Epithelial cell of prostate (primary cell): ENCODE measurements at places on chromosomes 12 and 14.

DNA sequence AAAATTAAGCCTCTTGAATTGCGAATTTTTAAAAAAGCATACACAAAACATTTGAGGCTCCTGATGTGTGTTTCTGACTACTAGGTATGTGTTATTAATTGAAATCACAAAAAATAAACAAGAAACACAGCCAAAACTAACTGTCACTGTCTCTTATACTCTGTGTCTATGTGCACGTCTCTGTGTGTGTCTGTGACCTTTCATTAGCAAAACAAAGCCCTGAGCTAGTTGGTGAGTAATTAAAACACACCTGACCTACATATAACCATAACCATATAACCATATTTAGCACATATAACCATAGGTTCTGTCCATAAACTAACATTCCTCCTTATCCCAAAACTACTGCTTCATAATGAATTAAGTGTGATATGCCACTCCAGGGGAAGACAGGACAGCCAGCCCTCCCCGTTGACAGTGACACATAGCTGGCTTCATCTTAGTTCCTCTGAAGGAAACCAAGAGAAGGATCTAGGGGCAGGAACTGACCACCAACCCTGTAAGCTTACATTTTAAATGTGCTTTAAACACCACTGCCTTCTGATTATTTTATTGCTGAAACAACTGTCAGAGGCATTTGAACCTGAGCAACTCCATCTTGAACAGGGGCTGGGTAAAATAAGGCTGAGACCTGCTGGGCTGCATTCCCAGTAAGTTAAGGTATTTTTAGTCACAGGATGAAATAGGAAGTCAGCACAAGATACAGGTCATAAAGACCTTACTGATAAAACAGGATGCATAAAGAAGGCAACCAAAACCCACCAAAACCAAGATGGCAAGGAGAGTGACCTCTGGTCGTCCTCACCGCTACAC lies 106.7 kb downstream of the PPP2R5E start:
- DNase-seq = no peak

- no peak for DNase-seq
Observed at GRCh38 chr14:76863724-76864407, 37.7 kb downstream of the LRRC74A start.

DNA sequence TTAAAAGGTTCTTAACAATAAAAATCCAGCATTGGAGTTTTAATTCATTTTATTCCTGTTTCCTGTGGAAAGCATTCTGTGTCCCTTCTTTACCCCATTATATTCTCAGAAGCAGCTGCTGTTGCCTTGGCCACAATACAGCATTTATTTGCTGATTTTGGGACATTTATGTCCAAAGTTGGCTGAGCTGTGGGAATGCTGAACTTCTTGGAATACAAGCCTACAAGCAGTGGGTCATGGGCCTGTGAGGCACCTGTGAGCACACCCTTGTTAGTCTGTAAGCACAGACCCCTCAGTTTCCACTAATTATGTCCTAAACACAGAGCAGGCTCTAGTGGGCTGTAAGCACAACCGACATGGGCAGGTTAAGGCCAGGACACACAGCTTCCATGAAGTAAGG lies 122.2 kb upstream of the IGF1 start:
- DNase-seq = no peak

GRCh38 chr14:76428611-76429010 lies 52.7 kb downstream of the ESRRB start:
- DNase-seq = no peak

GRCh38 chr14:104101086-104101621 lies 15.7 kb downstream of the ASPG start:
- DNase-seq = no peak

- DNase-seq = no peak
Observed at GRCh38 chr14:65360144-65360784, 52.3 kb upstream of the FUT8 start.

DNA sequence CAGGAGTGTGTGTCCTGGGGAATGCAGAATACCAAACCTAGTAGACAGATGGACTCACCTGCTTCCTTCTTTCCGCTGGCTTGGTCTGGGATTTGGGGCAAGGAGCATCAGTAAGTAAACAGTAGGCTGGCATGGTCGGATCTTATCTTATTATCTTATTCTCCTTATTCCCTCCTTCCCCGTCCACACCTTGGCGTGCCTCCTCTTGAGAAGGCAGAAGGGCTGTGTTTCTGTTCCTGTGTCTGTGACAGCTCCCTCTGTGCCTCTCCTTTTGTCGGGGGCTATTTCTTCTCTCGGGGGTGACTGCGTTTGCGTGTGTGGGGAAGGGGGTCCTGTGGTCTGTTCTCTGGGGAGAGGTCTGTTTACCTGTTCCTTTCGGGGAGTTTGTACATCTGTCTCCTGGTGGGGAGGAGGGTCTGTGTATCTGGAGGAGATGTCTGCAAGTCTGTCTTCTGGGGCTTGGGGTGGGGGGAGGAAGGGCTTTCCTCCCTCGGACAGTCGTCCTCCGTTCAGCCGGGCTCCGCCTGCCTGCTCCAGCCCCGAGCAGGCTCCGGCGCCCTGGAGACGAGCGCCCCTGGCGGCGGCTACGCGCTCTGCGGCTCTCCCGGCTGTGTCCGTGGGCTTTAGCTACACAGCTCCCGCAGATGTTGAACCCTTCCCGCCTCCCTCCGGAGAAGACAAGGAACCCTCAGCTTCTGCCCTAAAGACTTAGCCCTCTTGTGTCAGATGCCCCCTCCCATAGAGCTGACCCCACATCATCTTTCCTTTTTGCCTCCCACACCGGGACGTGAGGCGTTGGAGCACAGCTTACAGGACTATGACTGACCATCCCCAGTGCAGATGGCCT lies 4.4 kb downstream of the KRT86 start:
- DNase-seq = no peak

DNA sequence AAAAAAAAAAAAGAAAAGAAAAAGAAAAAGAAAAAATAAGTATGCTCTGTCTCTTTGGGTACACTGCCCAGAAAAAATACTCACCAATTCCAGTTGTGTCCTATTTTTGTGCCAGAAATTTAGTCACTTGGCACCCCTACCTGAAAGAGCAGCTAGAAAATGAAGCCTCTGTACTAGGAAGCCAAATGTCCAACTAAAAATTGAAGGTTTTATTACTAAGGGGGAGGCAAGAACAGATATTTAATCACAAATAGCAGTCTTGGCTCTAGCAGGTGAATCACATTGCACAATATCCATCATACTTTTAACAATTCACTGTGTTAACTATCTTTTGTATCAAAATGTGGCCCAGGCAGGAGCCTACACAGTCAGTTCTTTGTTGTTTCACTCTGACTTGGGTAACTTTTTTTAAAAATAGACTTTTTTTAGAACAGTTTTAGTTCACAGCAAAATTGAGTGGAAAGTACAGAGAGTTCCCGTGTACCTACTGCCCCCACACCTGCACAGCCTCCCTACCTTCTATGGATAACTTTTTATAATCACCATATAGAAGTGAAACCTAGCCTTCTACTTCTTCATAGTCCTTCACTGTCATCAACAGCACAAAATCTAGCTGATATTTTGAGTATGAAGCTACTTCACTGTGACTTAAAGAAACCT lies 87.1 kb upstream of the ATF7IP start:
- no peak for DNase-seq

- DNase-seq = peak; percentile 55
Observed at GRCh38 chr12:95318071-95318545, 100.5 kb downstream of the VEZT start.

GRCh38 chr14:95417492-95417891 lies 97.8 kb upstream of the CLMN start:
- no peak for DNase-seq

DNA sequence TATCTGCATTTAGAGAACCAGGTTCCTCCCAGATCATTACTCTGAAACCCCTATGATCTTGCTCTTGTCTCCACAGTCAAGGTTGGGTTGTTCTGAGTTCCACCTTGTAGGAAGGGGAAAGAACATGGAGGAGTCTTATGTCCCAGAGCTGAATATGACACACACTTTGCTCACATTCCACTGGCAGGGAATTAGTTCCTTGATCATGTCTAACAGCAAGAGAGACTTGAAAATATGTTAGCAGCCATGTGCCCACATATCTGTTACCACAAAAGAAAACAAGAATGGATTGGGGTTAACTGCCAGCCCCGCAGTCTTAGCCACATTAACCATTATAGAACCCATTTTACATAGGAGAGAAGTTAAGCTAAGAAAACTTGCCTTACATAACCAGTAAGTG lies 71.1 kb upstream of the MDM1 start:
- DNase-seq = no peak

GRCh38 chr12:7832059-7832696 lies 40.5 kb downstream of the SLC2A14 start:
- DNase-seq = no peak

GRCh38 chr12:127656266-127656665 lies 610.7 kb upstream of the TMEM132C start:
- DNase-seq = no peak

- DNase-seq = no peak
Observed at GRCh38 chr14:103078420-103078749, 5.6 kb upstream of the LBHD2 start.

DNA sequence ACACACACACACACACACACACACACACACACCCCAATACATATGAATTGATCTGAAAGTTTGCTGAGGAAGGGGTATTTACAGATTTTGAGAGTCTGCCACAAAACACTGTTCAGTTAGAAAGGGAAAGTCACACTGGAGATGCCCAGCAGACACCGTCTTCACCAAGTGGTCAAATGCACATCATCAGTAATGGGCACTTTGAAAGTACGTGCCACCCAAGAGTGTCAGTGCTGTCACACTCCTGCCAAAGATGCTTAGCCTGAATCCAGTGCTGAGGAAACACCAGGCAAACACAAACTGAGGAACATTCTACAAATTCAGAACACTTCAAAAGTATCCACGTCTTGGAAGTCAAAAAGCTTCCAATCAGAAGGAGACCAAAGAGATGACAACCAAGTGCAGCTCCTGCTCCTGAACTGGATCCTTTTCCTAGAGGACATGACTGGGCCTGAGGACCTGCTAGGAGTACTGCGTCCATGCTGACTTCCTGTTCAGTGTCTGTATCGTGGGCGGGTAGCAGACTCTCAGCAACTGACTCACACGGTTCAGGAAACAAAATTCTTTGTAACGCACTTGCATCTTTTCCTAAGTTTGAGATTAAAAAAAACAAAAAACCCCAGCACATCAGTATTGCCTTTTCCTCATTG lies 18.6 kb downstream of the PSMC1 start:
- peak; percentile 34 for DNase-seq

DNA sequence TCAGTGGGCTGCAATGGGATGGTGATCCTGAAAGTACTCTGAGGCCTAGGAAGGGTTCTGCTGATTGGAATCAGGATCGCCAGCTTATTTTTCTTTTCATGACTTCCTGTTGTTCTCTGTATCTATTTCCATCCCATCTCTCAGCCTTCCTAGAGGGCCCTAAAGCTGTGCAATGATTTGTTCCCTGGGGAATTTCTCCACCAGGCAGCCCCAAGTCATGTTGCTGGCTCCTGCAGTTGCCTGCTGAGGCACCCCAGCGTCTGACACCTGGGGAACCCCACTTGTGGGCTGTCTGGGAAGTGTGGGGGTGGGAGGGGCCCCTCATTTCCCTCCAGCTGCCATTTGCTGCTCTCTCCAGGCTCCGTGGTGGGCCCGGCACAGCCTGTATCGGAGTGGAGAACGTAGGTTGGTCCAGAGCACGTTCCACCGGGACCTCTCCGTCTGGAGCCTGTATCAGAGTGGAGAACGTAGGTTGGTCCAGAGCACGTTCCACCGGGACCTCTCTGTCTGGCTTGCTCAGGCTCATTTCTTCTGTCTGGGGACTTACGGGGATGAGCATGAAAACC lies 138.3 kb downstream of the TSPAN9 start:
- DNase-seq = no peak

DNA sequence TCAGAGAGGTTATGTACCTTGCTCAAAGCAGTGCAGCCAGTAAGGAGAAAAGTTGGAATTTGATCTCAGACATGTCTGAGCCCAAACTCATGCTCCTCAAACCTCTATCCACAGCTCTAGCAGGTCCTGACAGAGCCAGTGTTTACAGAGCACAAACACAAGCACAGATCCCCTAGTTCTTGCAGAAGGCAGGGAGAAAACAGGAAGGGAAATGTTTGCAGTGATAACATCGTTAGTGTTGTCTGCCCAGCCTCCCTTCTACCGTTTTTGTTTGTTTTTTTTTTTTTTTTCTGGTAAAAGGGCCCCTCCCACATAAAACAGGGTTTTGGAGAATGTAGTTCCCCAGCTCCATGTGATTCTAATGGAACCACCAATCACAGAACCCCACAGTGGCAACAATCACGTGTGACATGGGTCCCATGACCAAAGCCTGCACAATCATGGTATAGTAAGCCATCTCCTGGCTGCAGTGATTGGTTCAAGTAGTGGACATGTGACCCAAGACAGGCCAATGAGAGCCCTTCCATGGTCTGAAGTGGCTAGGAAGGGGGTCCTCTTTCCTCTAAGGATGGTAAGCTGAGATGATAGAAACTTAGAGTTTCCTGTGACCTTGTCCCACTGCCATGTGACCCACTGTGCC lies 513.4 kb downstream of the MED13L start:
- DNase-seq = peak; percentile 88

- peak; percentile 87 for DNase-seq
Observed at GRCh38 chr12:64452559-64453329, 824 bp downstream of the TBK1 start.

- DNase-seq = peak; percentile 68
Observed at GRCh38 chr12:83865431-83865830, 1047.2 kb downstream of the SLC6A15 start.

- DNase-seq = no peak
Observed at GRCh38 chr14:28773861-28774691, 7.5 kb downstream of the FOXG1 start.

- no peak for DNase-seq
Observed at GRCh38 chr14:102138961-102139285, 774 bp upstream of the WDR20 start.

DNA sequence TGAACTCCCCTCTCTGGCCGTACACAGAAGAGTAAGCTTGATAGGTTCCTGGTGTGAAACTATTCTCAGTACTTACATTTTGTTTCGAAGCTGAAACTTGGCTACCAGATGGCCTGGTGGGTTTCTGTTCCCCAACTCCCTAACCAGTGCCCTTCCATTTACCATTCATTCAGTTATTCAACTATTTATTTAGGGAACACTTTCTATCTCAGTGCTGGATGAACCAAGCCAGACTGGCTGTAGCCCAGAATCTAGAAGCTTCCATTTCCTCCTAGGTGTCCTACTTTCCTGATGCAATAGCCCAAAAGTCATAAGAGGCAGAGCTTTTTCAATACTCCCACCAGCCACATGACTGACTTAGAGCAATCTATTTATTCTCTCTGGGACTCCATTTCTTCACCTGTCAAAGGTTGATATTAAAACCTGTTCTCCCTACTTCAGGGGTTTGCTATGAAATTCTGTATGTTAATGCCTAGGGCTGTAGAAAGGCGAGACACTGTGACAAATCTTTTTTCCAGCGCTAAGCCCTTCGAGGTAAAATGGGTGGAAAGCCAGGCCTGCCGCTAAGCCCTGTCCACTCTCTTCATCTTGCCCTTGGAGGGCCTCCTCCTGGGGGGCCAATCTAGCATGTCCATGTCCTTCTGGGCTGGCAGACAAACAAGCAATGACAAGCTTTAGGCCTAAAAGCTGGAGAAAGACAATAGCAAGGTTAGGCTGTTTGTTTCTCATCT lies 8.1 kb upstream of the IRF2BPL start:
- DNase-seq = no peak

GRCh38 chr12:104888481-104888880 lies 69.6 kb downstream of the SLC41A2 start:
- DNase-seq = no peak

GRCh38 chr12:104951759-104952509 lies 6.2 kb downstream of the SLC41A2 start:
- DNase-seq = no peak
